ENCODE measurements at places on chromosomes 16 and 17.

GRCh38 chr17:75637143-75637538 lies 3.9 kb downstream of the SMIM5 start:
- no peak for DNase-seq

DNA sequence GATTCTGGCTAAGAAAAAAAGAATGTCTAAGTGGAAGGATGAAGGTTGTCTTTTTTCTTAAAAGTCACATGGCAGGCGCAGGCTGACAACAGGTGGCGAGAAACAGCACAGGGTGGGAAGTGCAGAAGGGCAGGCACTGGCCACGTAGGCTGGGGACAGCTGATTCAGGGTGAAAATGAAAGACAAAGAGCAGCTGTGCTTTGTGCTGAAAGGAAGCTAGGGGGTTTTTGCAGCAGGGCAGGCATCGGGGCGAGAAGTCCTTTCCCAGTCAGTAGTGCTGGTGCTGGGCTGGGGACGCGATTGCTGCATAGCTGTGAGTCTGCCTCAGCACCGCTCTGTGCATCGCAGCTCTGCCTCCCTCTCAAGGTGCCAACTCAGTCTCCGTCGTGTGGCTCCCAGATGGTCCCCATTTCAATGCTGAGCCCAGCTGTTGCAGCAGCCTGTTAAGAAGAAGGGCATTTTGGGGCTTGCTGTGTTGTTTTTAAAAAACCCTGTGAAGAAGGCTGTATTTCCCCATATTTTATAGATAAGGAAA lies 183.1 kb upstream of the CCL2 start:
- no peak for DNase-seq

GRCh38 chr17:21239680-21240368 lies 13.4 kb downstream of the NATD1 start:
- peak; percentile 41 for DNase-seq

GRCh38 chr17:50905460-50905803 lies 39.3 kb upstream of the TOB1 start:
- DNase-seq, result no peak

DNA sequence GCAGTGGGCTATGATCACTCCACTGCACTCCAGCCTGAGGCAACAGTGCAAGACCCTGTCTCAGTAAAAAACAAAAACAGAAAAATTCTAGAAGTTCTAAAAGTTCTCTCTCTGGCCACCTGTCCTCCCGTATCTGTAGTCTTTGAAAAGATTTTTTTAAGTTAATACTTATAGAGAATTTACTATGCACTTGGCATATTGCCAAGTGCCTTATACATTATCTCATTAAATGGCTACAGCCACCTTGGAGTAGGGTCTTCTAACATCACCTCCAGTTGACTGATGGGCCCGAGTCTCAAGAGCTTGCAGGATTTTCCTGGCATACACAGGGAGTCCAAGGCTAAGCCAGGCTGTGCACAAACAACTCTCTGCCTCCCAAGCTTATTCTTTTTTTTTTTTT lies 44.7 kb downstream of the TMEM186 start:
- no peak for DNase-seq

GRCh38 chr17:64615028-64615677 lies 47.0 kb downstream of the SMURF2 start:
- no peak for DNase-seq

- DNase-seq, result peak; percentile 19
Measured at GRCh38 chr16:21028728-21029127, 121.9 kb downstream of the DNAH3 start.

DNA sequence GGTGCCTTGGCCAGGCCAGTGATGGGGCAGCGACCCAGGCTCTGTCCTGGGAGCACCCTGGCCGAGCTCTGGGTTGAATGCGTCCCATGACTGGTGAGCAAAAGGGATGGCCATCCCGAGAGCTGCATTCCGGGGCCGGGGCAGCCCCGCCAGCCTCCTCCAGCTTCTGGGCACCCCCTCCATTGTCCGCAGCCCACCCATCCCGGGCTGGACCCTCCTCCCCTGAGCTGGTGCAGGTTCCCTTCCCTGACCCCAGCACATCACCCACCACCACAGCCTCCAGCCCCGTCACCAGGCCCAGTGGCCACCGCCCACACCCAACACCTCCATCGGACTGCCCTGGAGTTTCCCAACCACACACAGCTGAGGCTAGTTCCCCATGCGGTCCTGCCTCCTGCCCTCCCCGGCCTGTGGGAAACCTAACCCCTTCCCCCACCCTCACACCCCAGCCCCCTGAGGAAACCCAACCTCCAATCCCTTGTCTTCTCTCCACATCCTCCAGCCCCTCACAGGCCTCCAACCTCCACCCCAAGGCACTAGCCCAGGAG lies 16.2 kb upstream of the PVALEF start:
- no peak for DNase-seq

GRCh38 chr17:19940722-19941464 lies 36.7 kb downstream of the AKAP10 start:
- DNase-seq, result peak; percentile 40

- no peak for DNase-seq
Measured at GRCh38 chr17:78715000-78715771, 66.9 kb downstream of the CYTH1 start.

GRCh38 chr16:86850670-86851069 lies 272.3 kb downstream of the FOXL1 start:
- DNase-seq, result no peak

- DNase-seq, result no peak
Measured at GRCh38 chr17:56665864-56666263, 72.4 kb downstream of the NOG start.

DNA sequence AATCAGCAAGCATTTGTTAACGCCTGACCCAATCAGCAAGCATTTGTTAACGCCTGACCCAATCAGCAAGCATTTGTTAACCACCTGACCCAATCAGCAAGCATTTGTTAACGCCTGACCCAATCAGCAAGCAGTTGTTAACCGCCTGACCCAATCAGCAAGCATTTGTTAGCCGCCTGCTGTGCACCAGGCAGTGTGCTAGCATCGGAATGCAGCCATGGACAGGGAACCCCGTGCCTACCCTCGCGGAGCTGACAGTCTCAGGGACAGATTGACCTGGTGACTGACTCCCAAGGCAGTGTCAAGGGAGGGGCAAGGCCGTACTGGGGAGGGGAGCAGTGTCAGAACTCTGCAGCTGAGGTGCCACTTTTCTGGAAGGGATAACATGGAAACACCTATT lies 66.9 kb downstream of the ABR start:
- no peak for DNase-seq

DNA sequence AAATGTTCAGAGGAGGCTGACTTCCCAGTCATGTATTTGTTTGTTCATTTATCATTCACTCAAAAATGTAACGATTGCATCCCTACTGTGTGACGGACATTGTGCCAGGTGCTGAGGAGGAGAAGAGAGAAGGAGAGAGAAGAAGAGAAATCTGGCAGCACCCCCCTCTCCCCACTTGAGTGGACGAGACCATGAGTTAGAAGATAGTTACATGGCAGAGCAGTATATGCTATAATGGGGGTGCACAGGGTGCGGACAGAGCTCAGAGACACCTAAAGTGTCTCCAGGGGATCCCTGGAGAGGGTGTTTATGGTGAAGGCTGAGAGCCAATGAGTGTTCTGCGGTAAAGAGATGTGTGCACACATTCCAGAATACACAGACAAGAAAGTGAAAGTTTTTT lies 6.6 kb upstream of the JPH3 start:
- no peak for DNase-seq

DNA sequence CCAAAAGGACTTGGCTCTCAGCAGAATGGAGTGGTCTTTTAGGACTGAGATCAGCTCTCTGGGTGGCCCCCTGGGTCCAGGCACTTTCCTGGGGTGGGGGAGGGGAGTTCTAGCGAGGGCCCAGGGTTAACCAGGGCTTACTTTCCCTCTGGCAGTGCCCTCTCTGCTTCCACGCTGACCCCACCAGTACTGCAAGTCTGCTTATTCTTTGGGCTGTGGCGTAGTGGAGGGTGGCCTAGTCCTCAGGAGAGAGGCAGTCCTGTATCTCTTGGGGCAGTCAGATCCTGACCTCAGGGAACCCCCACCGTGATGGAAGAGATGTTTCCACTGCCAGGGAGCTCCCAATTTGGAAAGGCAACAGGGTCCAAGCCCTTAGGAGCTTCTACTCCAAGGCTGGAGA lies 79.4 kb downstream of the CCDC182 start:
- no peak for DNase-seq

DNA sequence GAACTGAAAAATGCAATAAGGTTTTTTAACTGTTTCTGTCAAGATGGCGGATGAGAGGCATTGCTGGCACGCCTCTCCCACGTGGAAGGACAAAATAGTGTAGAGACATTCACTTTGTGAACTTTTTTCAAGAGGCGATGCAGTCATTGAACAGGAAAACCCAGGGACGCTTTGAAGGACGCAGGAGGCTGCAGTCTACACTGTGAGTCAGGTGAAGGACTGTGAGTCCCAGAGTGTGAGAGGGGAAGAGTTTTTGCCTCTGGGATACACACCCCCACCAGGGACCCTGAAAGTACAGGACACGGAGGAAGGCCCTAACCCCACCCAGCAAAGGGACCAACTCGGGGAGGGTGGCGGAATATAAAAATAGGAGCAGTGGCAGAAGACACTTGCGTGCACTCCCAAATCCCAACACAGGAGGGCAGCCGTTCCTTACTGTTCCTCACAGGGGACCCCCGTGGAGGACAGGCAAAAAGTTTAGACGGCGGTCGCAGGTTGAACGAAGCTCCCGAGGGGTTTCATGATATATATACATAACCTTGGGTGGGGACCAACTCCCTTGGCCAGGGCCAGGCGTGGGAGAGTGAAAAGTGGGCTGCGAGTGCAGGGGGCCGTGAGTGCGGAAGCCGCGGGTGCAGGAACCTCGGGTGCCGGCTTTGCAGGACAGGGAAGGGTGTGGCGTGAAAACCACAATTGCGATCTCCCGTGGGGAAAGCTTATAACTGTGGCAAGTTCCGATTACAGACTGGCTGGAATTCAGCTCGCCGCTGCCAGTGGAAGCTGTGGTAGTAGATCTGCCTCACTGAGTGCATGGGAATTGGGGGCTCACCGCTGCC lies 82.0 kb upstream of the ALOX12 start:
- DNase-seq, result peak; percentile 63

- DNase-seq, result no peak
Measured at GRCh38 chr16:16169615-16170014, 53.7 kb downstream of the ABCC6 start.

DNA sequence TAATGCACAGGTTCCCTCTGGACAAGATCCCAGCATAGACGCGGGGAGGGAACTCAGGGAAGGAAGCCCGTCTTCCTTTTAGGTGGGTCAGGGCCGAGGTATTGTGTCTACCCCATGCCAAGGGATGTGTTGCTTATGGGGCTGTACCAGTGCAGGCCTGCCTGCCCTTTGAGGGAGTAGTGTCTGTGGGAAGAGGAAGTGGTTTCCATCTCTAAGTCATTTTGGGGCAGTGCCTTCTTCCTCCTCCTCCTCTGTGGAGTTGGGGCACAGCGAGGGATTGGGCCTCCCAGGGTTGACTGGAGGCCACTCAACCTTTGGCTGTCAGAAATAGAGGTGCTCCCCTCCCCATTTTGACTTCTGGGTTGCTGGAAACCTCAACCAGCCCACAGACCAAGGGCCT lies 26.5 kb downstream of the GJD3 start:
- DNase-seq, result no peak

DNA sequence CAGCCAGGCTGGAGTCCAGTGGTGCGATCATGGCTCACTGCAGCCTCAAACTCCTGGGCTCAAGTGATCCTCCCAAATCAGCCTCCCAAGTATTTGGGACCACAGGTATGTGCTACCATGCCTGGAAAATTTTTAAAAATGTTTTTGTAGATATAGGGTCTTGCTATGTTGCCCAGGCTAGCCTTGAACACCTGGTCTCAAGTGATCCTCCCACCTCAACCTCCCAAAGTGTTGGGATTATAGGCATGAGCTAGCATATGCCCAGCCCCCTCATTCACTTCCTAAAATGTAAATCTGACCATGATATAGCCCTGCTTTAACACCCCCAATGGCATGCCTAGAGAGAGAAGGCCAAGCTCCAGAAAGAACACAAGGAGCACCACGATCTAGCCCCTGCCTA lies 98.6 kb downstream of the NDE1 start:
- DNase-seq, result no peak

DNA sequence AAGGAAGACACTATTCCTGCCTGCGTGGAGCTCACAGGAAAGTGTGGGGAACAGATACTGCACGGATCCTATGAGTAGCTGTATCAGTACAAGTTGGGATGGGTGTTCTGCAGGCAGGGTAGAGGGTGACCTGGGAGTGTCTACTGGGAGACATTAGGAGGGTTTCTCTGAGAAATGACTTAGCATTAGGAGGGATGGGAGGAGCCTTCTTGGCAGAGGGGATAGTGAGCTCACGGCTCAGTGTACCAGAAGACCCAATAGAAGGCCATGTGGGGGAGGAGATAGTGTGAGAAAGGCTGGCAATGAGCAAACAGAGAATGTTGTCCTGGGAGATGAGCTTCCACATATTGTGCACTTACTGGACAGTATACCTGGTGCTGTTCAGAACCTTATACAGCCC lies 109.1 kb downstream of the MSI2 start:
- no peak for DNase-seq

DNA sequence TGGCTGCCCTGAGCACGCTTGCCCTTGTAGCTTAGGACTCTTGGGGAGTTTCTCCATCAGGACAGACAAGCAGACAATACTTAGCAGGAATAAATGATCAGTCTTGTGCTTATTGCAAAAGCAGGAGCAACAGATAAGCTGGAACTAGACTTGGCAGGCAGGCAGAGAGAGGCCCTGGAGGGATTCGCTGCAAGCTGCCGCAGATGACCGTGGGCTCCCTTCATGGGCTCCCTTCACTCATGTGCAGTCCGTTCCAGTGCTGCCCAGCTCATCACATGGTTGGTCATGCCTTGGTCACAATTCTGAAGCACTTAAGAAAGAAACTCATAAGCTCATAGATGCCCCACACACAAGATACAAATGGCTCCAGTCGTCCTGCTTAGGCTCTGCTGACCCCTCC lies 2.4 kb upstream of the SLC5A10 start:
- no peak for DNase-seq

- DNase-seq, result no peak
Measured at GRCh38 chr16:86432691-86433090, 77.6 kb upstream of the FOXF1 start.

Data from COLO829 (cell line).